ENCODE measurements at places on chromosomes 4 and X.

DNA sequence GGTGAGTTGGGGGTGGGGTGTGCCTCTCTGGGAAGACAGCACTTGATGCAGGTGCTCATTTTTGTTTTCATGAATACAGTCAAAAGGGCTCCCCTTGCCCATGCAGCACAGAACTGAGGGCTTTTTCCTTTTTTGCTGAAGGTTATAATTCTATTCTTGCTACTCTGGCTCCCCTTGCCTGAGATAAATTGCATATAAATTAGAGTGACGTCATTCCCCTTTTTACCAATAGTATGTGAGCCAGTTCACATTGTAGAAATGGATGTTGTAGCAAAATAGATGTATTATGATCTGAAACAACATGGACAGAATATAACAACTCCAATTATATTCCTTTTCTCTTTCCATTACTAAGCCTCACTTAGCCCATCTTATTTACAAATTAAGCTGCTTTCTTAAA is 28.4 kb downstream of the CXorf58 start:
- no peak for DNase-seq

- DNase-seq: no peak
Observed at GRCh38 chr4:63831590-63832155, 577.6 kb downstream of the TECRL start.

- peak; percentile 60 for DNase-seq
Observed at GRCh38 chr4:139453041-139453370, 915 bp upstream of the RAB33B start.

DNA sequence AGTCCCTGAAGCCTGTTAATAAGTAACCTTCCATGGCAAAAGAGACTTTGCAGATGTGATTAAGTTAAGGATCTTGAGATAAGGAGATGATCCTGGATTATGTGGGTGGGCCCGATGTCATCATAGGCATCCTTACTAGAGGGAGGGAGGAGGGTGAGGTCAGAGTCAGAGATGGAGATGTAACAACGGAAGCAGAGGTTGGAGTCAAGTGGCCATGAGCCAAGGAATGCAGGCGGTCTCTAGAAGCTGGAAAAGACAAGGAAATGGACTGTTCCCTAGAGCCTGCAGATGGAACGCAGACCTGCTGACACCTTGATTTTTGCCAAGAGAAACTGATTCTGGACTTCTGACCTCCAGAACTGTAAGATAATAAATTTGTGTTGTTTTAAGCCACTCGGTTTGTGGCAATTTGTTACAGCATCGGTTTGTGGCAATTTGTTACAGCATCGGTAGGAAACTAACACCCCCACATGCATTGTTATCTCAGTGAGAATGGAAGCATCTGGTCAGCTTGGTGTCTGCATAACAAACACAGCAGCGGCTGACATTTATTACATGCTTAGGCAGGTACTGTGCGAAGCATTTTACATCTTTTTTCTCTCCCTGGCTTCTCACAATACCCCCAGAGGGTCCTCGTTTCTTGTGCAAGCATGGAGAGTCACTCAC is 55.6 kb downstream of the CLDN34 start:
- no peak for DNase-seq

- DNase-seq: no peak
Observed at GRCh38 chr4:154014407-154015321, 225.8 kb upstream of the SFRP2 start.
